Osteoblast (primary cell): ENCODE measurements at places on chromosomes 5 and 9. TPM values are rescaled to one million over a fixed set of nuclear protein-coding genes. Genes with fewer than 3 reads are reported as not detected.
A peak's percentile ranks its signal among the peaks of the same experiment; 100 is the strongest.

DNA sequence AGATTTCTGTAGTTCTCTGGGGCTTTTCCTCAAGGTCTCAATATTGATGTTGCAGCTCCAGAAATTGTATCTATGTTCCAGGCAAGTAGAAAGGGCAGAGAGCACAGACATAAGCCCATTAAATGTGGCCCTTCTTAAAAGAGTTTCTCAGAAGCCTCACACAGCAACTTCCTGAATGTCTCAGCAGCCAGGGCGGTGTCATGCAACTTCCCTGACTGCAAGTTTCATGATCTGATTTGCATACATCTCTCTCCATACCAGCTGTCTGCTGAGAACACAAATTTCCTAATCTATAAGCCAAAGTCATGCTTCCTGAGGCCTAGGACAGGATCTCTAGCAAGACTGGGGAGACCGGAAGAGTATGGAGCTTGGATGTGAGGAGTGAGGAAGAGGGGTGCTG is 13.0 kb downstream of the RGS7BP start:
- DNase-seq: no peak

DNA sequence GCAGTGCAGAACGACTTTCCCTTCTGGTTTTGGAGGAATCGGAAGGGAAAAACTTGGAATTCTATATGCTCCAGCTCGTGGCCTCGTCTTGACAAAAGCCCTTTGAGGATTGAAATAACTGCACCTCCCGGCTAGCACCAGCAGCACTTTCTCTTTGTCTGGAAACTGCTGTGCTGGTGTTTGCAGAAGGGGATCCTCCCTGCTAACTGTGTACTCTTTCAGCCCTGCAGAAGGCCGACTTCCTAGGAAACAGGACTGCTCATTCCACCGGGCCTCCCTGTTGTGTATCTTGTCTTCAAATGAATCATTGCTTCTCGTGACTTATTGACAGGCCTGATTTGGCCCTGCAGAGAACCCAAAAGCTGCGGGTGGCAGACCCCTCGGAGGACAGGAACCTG is 23.6 kb downstream of the STC2 start:
- no peak for DNase-seq

Gene CRHBP
- under 0.01 TPM in 1 of 2 replicates, not detected in the other for total RNA-seq

Gene IFNA21
- total RNA-seq: not detected in 2 replicates

Gene RRAGA
- 54.6 and 59.5 TPM in 2 replicates for total RNA-seq

DNA sequence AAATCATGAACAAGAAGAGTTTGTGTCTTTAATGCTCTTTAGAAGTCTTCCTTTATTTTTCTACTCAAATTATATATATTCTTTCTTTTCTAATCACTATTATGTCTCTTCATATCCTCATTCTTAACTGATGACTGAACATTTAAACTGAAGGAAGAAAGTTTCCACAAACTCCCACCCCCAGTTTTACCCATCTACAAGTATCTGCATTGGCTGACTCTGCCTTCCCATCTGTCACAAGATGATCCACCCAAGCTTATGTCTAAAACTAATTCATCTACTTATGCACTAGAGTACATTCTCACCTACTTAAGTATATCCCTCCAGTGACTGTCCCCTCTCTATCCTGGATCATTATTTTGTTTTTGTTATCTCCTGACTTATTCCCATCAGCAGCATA is 344.5 kb downstream of the PRR16 start:
- no peak for DNase-seq

- peak; percentile 71 for DNase-seq
Observed at GRCh38 chr5:54229041-54229780, 81.2 kb downstream of the ARL15 start.

- DNase-seq: no peak
Observed at GRCh38 chr5:118687661-118688621, 300.4 kb downstream of the DTWD2 start.

DNA sequence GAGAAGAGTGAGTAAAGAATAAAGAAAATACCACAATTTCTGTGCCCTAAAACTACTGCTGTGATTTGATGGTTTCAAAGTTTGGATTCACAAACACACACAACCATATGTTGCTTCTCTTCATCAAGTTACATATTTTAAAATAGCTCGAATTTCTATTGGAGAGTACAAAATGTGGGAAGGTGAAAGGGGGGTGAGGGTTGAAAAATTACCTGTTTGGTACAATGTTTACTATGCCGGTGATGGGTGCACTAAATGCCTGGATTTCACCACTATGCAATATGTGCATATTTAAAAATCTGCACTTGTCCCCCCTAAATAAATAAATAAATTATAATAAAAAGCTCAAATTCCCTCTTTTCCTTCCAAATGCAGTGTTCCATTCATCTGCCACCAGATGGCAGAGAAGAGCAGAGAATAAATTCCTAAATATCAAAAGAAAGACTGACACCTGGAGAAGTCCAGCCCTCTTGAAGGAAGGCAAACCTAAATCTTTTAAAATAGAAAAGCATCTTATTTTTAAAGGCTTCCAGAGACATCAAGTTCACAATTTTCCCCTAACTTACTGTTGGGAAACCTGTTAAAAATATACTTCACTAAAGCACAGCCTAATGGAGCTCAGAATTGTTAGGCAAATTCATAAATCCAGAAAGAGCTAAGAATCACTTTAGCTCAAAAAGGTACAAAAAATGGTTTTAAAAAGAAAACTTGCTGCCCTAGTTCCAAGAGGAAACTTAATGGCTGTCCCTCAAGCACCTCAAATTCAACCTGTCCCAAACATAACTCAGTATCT is 24.8 kb upstream of the HNRNPA0 start:
- DNase-seq: peak; percentile 59

Gene PTCD2
- 8.3 and 9.4 TPM in 2 replicates for total RNA-seq

DNA sequence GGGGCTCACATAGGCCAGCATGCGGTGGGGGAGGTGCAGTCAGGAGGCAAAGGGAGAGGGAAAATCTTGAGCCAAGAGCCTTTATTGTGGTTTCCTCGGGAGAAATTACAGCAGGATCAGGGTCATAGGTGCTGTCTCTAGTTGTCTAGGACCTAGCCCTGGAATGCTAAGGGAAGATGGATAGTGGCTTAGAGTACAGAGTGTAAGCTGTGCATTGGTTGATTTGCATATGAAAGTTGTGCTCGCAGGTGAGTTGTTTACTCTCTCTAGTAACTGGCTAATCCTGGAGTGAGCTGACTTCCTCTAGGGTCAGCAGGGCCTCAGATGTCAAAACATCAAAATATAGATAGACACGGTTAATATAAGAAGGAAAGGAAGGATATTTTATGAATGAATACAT is 877.7 kb downstream of the TLE4 start:
- DNase-seq: no peak

Gene GDA
- not detected in 2 replicates for total RNA-seq

GRCh38 chr9:94875300-94876020 is 149.0 kb downstream of the AOPEP start:
- DNase-seq: no peak

DNA sequence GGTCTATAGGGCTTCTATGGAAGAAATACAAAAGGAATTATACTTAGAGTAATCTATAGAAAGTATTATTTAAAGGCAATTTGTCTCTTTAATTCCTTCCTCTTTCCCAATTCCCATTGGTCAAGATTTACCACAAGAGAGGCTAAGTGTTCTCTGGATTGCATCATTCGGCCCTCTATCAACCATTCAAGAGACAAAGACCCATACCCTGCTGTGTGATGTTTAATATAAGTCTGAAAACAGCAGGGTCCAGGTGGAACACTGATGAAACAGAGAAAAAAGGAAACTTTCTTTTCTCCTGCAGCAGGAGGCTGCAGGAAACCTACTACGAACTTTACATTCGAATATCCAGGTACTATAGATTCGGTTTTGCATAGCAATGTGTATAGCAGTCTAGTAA is 323.4 kb downstream of the CHSY3 start:
- DNase-seq: no peak

DNA sequence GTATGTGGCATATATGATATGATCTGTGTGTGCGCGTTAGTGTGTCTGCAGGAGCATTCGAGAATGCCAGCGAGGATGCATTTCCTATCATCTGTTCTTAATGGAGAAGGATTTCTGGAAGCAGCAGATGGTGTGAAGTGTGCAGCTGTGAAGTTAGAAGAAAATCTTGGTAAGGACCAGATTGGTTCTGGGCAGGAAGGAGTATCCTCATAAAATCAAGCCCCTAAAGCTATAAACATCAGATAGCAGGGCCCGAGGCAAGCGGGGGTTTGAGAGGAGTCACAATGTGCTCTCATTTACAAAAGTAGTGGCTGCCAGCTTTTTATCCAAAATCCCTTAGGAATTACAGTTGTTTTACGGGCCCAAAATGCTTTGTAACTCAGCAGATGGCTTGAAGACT is 40.0 kb downstream of the DAPK1 start:
- no peak for DNase-seq

Gene EDIL3
- total RNA-seq: 366 and 406 TPM in 2 replicates

- no peak for DNase-seq
Observed at GRCh38 chr9:21695443-21695842, 107.0 kb upstream of the MTAP start.

DNA sequence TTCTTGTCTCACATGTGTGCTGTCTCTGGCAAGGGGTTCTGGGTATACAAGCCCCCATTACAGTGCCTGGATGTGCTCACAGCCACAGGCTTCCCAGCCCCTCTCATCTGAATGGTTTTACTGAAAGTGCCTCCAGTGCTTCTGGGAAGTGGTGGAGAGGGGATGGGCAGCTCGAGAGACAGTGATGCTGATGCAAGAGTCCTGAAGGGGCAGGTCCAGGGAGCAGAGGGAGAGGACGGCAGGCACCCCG is 93.5 kb downstream of the PHF2 start:
- peak; percentile 87 for DNase-seq

- peak; percentile 86 for DNase-seq
Observed at GRCh38 chr9:116693233-116693731, 6.2 kb downstream of the TRIM32 start.

DNA sequence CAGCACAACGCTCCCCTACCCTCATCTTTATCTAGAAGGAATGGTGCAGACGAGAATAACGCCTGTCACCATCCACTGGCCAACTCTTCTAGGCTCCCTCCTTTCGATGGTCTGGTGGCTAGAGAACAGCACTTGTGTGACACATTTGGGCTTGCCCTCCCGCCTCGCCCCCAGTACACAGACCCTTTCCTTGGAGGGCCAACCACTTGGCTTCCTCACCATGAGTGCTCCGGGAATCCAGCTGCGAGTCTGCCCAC is 1.4 kb downstream of the GNAQ start:
- DNase-seq: peak; percentile 86

Gene RFX3
- 1.4 and 2.9 TPM in 2 replicates for total RNA-seq

- DNase-seq: no peak
Observed at GRCh38 chr5:33330992-33331391, 109.8 kb upstream of the TARS1 start.

Gene BSPRY
- total RNA-seq: not detected in 2 replicates

Gene DND1
- 0.59 TPM in 1 of 2 replicates, not detected in the other for total RNA-seq

GRCh38 chr9:132037458-132037857 is 42.2 kb downstream of the MED27 start:
- no peak for DNase-seq

- no peak for DNase-seq
Observed at GRCh38 chr5:90548069-90548593, 10.5 kb upstream of the ADGRV1 start.

DNA sequence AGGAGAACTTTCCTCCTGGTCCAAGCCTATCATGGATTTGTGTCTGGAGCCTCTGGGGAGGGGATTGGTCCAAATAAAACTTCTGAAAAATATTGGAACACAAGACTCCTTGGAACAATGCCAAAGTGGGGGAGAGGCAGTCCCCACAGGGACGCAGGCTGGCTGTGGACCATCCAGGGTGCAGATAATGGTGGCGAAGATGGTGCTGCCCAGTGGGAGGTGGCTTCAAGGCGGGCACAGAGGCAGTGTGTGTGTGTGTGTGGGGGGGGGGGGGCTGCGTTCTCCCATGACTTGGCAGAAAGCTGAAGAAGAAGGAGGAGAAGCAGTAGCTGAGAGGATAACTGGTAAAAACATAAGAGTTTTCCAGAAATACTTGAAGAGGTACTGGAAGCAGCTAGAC is 186.4 kb downstream of the MELK start:
- no peak for DNase-seq

Gene PRDM9
- total RNA-seq: not detected in 2 replicates

DNA sequence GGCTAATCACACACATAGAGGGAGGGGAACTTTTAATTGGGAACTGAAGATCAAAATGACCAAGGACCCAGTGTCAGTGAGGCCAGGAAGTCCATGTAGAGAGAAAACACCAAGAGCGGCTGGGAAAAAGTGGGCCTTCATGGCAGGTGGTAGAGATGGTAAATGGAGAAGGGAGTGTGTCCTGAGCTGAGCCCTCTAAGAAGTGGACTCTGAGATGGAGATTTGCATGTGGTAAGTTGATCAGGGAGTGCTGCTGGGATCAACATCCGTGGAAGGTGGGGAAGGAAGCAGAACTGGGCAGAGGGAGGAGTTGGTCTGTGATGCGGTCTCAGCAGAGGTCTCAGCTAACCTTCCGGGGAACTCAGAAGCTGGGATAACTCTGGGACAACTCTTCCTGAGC is 18.9 kb upstream of the PDZD2 start:
- DNase-seq: no peak

- DNase-seq: no peak
Observed at GRCh38 chr9:69104830-69105527, 69.1 kb upstream of the TJP2 start.
